Tongue (tissue), 3 donors: ENCODE measurements at places on chromosomes 3 and 15.

GRCh38 chr3:13706886-13707285 lies 158.0 kb downstream of the FBLN2 start:
- no peak for DNase-seq

DNA sequence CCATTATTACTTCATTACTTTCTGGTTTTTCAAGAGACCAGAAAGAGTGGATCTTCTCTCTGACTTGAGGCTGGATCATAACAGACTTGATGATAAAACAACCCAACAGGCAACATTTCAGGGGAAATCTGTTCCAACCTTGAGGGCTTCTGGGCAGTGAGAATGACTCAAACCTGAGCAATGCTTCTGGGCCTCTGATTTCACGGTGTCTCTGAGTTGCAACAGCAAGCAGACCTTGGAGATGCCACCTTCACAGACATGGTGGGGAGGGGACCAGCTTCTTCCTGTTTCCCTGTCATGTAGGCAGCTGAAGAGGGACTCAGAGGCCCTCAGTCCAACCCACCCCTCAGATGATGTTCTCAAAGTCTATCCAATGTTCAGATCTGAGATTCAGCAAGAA lies 104.0 kb downstream of the ABHD5 start:
- no peak for DNase-seq

GRCh38 chr3:107781253-107781652 lies 258.5 kb downstream of the BBX start:
- DNase-seq: no peak

- no peak for DNase-seq
Measured at GRCh38 chr15:25176616-25176923, 221.8 kb downstream of the SNRPN start.

DNA sequence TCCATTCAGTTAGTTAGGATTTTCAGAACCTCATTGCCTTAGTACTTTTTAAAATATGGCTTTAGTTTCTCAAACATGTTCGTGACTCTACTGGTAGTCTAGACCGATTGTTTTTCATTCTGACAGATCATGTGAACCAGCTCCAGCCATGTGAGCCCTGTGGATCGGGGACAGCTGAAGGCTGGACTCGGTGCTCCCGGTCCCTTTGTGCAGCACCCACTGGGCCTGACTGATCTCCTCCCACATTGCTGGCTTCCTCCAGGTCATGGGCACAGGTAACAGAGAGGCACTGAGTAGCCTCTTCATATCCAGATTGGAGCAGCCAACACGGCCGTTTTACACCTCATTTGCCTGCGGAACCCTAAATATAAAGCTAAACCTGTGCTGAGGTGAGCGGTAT lies 30.5 kb downstream of the NIPA2 start:
- DNase-seq: no peak

- DNase-seq: peak; percentile 28
Measured at GRCh38 chr15:38750786-38751185, 186.2 kb upstream of the RASGRP1 start.

DNA sequence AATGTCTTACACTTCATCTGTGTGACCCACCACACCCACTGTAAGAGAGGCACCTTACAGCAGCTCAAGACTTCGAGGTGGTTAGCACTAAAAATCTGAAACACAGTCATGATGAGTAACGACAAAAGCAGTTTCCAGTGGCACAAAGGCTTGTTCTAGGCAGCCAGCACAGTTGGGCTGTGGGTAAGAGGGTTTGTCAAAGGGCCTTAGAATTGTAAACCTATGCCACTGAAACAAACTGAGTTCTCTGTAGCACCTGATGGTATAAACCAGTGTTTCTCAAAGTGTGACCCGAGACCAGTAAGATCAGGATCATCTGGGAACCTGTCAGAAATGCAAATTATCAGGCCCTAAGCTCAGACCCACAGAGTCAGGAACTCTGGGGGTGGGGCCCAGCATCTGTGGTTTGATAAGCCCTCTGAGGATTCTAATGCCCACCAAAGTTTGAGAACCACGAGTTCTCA lies 36.5 kb downstream of the DAPK2 start:
- no peak for DNase-seq

DNA sequence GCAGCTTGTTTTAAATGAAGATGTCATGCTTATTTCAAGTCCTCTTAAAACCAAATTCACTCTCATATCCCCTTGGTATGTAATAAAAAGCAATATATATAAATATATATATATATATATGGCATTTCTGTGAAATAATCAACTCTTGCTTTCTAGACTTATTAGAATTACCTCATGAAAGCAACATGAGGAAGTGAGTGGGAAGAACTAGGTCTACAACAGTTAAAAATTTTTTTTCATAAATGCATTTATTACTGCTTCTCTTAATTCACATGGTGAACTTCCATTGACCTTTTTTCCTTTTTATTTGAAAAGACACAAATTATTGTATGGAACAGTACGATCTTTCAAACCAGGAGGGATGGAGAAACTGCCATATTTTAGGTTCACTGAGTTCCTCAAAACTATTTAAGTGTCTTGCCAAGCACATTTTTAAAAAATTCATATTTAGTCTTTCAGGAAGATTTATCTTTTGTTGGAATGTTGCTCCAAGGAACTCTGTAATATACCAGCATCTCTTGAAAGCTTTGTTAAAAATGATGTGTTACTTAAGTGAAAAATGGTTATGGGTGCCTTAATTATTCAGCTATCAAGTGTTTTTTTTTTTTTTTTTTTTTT lies 185.2 kb downstream of the GHSR start:
- DNase-seq: no peak

DNA sequence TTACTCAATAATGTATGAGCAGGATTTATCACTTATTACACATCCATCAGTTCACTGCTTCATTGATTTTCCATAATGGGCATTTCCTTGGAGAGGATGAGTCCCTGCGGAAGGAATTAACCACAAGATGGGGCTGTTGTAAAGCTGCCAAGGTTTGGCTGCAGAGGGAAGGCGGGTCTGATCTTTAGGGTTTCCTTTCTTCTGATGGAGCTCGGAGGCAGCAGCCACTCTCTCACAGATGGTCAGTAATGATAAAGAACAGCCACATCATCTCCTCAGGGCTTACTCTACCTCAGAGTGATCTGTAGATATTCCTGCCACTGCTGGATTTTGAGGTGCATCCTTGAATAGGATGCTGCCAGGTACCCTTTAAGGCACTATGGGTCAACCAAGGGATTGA lies 115.2 kb downstream of the USP13 start:
- DNase-seq: peak; percentile 37

- DNase-seq: no peak
Measured at GRCh38 chr3:64133987-64134386, 91.3 kb downstream of the PRICKLE2 start.

DNA sequence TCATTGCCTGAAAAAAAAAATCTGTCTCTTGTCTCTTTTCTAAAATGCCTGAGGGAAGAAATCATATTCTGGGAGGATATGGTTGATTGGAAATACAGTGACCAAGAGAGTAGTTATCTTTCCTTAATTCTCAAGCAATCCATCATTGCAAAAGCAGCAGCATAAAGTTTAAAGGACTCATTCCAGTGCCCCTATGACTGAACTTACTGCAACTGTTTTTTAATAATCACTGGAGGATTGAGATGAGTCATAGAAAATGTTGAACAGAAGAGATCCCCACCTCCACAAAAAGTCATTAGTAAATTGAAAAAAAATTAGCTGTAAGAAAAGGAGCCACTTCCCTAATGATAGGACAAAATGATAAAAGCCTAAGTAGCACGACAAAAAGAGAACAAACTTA lies 121.5 kb downstream of the SLC9A9 start:
- DNase-seq: no peak

GRCh38 chr3:127889976-127890650 lies 24.9 kb upstream of the KBTBD12 start:
- no peak for DNase-seq

DNA sequence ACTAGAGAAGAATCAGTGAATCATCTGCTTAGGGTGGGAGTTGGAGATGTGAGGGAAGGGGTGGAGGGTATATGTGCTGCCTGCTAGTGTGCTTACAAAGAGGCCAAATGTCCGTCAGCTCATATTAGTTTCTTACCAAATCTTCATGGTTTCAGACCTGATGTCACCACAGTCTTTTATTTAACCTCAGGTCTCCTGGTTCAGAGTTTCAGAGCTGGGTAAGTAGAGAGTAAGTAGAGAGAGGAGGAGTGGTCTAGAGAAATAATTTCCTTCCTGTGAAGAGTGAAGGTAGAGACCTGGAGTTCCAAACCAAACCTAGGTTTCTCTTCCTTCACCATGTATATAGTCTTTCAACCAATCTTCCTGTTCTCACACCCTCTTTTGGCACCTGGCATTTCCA lies 17.5 kb upstream of the P2RY1 start:
- no peak for DNase-seq

GRCh38 chr3:47010111-47010712 lies 30.7 kb downstream of the NBEAL2 start:
- peak; percentile 51 for DNase-seq

GRCh38 chr15:42016971-42017370 lies 3.9 kb downstream of the PLA2G4E start:
- DNase-seq: no peak

DNA sequence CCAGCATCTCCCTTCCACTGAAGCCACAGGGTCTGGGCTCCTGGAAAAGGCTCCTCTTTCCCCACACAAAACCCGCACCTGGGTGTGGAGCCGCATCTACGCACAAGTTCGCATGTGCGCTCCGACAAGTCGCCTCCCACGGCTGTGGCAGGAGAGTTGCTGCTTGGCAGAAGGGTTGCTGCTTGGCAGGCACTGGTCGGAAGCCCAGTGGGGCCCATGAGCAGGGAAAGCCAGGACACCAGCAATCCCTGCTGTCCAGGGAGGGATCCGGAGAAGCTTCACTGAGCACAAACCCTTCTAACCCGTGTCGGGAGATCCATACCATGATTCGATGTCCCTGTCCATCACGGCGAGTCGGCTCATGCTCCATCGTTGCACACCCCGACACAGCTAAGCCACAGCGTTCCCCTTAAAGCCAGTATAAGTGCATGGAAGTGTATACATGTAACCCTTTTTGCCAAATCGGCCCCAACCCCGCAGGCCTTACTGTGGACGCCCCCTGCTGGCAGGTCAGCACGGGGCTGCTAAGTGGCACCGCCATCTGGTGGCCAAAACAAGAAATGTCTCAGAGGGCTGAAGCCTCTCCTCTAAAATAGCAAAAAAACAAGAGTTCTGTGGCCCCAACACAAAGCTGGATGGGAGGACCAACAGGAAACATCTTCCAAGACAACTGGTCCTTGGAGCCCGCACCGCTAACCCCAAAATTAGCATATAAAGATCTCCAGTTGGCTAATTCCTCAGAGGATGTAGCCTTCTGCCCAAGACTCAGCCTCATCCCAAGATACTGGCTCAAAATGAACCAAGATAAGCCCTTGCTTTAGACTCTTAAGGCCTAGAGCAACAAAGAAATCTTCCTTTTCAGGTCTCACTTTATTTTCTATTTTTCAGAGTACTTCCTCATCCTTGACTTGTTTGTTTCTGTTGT lies 8.3 kb downstream of the ANKRD63 start:
- peak; percentile 88 for DNase-seq

DNA sequence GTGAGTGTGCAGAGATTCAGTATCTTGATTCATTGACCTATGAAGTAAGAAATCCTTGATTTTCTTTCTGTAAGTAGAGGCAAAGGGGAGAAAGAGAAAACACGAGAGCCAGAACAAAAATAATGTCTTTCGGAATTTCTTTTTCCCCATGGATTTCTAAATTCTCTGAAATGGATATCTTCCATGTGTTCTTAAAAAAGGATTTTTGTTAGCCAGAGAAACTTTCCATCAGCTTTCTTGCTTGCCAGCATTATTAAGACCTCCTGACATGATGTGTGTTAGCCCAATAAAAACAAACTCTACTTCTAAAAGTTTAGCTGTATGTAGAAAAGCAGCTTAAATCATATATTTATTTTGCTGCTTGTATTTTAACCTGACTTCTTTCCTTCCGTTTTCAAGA lies 122.3 kb upstream of the AADACL2 start:
- DNase-seq: peak; percentile 23

DNA sequence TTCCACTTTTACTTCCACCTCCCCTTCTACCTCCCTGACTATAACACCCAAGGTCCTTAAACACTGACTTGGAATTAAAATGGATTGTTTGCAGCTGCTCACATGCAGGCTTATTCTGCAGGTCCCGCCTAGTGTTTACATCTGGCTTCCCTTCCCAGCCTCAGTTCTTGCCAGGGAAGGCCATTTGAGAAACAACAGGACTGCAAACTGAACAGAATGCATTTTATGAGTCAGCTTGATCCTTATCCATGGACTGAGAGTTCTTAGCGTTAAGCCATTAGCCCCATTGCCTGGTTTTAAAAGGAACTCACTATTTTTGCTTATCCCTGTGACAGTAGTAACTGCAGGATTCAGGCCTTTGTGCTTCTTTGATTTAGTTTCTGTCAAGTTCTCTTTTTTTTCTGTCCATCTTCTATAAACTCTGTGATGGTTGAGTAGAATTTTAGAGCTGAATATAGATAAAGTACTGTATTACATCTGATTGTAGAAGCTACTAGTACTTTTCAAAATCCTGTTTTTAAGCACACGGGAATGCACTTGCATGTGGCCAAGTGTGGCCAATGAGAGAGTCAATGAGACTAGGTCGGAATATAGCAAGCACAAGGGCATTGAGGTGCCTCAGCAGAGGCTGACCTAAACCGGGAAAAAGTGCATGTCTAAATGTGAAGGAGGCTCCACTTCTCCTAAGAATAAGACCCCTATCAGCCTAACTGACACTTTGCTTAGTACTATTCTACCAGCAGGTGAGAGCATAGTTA lies 106.4 kb downstream of the TUSC7 start:
- peak; percentile 89 for DNase-seq

DNA sequence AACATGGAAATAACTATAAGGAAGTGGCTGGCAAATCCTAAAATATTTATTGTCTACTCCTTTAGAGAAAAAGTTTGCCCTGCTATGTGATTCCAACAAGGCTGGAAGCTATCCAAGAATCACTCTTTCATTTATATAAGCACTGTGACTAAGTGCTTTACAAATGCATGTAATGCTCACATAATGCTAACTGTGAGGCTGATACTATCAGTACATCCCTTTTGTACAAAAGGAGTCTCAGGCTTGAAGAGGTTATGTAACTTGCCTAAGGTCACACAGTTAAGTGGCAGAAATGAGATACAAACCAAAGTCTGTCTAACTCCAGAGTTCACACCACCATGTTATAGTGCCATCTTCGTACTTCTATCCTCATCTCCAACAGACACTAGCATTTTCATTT lies 17.0 kb downstream of the TOPBP1 start:
- DNase-seq: no peak

DNA sequence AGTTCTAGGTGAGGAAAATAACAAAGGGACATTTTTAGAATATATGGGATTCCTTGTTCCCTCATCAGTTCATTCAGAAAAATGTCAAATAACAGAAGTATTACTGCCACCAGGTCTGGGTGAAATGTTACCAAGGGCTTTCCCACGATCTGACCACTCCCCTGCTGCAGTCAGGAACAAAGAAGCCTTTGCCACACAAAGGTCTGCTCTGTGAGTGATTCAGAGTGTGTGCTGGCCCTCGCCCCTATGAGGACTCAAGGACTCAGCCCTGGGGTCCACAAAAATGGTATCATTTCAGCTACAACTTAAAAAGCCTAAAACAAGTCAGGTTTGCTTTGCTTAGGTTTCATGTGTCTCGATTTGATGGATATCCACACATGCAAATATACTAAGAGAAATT lies 5.0 kb downstream of the MKRN3 start:
- no peak for DNase-seq

GRCh38 chr15:72758182-72758581 lies 25.4 kb downstream of the ADPGK start:
- DNase-seq: no peak

GRCh38 chr15:73240866-73241499 lies 127.8 kb downstream of the HCN4 start:
- peak; percentile 84 for DNase-seq
